ENCODE measurements at places on chromosomes 13 and 19.

DNA sequence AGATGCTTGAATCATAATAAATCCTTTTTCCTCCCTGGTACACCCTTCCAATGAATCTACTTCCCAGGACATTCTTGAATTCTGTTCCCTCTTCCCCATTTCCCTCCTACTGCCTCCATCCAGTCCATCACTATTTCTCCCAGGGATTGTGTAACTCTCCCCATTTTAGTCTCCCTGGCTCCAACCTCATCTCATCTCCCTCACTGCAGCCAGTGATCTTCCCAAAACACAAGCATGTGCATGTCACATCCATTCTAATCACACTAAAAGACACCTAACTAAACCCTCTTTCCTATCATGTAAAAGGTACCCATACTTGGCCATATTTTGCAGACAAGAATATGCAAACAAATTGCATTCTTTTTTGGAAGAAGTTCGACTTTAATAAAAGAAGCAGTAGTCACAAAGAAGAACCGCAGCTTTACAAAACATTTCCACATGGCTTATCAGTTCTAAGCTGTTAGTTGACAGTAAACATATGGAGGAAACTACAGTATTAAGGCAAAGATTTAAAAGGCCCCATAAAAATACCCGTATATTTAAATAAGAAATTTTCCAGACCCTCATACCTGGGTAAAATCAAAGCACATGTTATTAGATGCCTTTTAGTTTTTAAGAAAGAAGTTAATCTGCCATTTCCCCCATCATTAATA is 111.0 kb downstream of the KCTD12 start:
- DNase-seq = no peak

DNA sequence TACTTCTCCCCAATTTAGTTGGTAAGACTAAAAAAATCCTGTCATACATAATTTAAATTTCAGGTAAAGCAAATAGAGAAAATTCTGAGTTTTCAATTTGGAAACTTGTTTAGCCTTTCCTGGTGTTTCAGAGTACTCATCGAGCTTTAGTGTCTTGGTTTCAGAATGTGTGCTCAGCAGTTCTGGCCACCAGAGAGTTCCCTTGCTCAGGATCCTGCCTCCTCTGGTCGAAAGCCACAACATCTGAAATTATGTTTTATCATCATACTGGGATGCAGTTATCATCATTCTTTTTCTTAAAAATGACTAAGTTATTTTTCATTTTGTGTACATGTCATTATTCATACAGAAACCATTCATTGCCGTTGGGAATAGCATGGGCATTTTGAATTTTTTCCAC is 263.2 kb upstream of the SPRY2 start:
- no peak for DNase-seq

DNA sequence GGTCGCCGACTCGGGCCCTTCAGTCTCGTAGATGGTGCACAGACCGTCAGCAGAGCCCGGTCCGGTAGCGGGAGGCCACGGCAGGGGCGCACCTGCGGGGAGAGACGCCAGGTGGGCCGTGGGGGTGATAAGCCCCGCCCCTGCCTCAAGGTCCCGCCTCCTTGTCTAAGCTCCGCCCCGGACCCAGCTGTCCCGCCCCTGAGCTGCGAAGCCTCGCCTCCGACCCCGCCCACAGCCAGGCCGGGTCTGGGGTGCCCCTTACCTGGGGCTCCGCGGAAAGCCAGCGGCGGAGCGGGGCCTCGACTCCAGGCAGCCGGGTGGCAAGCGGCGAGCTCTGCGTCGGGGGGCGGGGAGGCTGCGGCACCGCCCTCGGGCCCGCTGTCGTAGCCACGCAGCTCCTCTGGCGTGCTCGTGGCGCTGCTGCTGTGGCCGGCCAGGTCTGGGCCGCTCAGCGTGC is 4.7 kb downstream of the PRR36 start:
- no peak for DNase-seq

DNA sequence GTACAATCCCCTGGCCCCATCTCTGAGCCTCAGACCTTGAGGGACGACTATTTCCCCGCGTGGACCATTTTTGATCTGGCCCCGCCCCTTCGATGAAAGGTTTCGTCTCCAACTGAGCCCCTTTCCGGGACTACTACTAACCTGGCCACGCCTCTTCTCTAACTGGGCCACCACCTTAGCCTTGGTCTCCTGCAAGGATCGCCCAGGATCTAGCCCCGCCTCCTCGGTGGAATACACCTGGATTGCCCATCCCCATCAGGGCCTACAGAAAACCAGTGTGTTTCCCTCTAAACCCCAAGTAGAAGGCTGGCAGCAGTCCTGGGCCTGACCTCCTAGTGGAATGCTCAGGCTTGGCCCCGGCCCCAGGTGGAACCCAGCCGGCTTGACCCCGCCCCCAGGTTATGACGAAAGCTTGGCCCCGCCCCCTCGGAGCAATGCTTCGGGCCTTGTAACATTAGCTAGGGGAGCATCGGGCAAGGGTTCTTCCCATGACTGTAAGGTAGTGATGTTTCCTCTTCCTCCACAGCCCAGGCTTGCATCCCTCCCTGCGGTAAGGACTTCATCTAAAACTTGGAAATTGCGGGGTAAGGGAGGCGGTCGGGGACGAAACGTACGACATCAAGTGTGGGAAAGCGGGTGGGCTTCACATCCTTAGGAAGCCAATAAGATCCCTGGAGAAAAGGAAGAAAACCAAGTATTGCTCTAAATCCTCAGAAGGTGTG is 9.1 kb downstream of the SPACA6 start:
- DNase-seq = no peak

DNA sequence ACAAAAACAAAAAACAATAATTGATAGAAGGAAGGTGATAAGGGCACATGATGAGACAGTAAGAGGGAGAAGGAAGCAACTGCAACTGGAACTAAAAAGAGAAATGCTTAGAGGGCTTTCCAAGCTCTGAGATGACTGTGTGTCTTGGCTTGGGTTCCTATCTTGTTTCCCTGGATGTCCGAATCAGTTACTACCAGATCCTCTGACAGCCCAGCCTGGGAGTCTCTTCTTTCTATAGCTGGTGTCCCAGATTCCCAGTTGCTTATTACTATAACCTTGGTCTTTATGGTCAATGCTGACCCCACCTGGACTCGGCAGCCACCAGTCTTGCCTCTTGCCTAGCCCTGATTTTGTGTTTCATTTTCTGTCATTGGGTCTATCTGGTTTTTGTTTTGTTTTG is 116.4 kb downstream of the RFC3 start:
- no peak for DNase-seq

DNA sequence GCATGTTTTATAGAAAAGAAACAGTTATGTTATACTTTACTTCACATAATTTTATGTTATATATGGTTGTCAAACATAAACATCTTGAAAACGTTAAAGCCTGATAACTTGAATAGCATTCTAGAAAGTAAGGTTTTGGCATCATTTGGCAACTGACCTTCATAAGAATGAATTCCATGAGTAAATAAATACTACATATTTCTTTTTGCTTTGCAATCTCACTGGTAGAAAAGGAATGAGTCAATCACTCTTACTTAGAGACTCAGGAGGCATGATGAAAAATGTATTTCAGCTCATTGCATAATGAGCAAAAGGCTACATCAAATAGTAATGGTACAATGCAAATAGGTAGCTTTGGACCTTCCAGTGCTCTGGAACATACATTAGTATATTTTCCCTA is 1381.9 kb downstream of the EFNB2 start:
- no peak for DNase-seq

DNA sequence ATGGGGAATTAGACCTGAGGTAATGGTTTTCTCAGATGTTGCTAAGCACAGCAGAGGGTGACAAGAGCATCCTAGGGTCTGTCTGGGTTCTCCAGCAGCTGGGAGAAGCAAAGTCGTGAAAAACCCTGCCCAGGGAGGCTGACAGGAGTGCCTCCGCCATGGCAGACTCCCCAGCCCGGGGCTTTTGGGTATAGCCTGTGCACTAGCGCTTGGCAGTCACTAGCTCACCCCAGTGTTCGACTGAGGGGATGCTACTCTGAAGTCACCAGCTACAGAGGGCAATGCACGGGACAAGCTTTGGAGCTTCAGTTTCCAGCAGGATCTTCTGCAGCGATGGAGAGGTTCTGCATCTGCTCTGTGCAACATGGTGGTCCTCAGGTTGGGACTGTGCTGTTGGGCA is 87.5 kb downstream of the ING1 start:
- DNase-seq = no peak

Data from SHP77 treated with DMSO at 0.1 percent for 48 hours (cell line).